Stromal cell of bone marrow (primary cell): ENCODE measurements at places on chromosomes 7 and 10.

GRCh38 chr10:119505588-119506315 lies 36.8 kb downstream of the RGS10 start:
- DNase-seq, result no peak

DNA sequence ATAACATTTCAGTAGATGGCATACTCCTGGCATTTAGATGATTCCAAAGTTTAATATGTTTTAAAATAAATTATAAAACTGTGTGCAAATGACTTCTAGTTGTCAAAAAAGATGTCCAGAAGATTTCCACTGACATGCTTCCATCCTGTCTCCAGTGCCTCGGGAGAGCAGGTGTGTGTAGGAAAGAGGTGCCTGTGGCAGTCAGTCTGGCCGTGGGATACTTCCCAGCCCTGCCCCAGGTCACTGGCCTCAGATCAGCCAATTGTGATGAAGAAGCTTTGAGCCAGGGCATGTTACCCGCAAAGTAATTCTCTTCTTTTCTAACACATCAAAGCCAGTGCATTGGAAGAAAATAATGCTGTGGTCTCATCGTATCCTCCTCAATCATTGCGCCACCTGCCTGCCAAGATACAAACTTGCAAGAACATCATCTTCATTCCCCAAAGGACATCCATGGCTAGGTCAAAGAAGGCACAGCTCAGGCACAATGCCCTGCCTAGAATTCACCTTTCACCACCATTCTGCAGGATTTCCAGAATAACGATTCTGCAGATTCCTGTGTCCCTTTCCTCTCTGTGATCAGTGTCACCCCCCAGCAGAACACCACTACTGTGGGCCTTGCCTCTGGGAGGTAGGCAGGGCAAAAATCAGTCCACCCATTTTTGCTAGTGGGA lies 6.3 kb upstream of the KCNMA1 start:
- no peak for DNase-seq

GRCh38 chr7:153476166-153476565 lies 576.0 kb upstream of the DPP6 start:
- DNase-seq, result no peak

- DNase-seq, result no peak
These were observed 5.6 kb upstream of the POM121 start for GRCh38 chr7:72919256-72919775.

DNA sequence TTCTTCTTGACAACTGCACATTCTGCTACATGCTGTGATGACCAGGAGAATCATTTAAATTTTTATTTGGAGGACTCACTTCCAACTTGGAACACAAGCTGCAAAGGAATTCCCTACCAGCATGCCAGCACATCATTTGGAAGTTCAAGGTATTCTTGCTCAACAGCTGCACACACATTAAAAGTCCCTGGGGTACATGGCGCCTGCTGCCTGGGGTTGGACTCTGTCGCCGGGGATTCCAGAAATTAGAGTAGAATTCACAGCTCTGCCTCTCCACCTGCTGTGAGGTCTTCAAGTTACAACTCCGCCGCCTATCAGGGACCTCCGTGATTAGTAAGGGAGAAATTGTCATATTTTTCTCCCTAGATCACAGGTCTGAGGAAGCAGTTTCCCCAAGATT lies 1.1 kb downstream of the ZNF32 start:
- DNase-seq, result no peak
